Vagina (tissue), 2 donors: ENCODE measurements at places on chromosomes 13 and 19. TPM values are rescaled to one million over a fixed set of nuclear protein-coding genes. Genes with fewer than 3 reads are reported as not detected.

LCP1 gene
- total RNA-seq = 30.9 TPM

KASH5 gene
- not detected for total RNA-seq

ZNF583 gene
- 2.2 TPM for total RNA-seq

NTN5 gene
- total RNA-seq = 0.98 TPM

NMRK2 gene
- total RNA-seq = not detected

DNA sequence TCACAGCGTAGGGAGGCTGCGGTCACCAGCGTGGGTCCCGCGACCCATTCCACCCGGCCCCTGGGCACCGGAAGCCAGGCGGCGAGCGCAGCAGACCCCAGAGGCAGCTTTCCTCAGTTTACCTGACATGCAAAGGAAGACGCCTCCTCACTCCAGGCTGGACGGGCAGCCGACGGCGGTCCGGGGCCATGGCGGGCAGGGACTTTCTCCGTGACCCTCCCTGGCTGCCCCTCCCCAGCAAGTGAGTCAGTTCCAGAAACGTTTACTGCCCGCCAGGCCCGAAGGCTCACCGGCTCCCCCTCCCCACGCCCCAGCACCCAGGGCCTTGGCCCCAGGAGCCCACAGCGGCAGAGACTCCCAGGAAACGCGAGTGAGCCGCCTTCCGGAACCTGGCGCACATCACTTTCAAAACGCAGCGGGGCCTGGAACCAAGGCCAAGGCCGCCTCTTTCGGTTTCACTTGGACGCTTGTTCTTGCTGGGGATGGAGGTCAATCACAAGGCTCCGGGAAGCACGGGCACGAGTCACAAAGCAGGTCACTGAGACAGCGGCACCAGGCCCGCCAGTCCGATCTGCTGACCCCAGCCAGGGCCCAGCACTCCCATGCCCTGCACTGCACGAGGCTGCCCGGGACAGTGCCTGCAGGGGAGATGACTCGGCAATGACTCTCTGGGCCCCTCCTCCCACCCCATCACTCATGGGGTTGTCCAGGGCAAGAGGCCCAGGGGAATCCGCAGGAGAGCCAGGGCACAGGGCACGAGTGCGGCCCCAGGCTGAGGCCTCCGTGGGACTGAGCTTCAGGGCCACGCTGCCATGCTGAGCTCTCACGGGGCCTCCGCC lies 5.3 kb downstream of the SBNO2 start:
- no peak for DNase-seq

- DNase-seq = no peak
Observed at GRCh38 chr19:48968813-48969218, 3.7 kb downstream of the FTL start.

GRCh38 chr13:112441226-112441625 lies 65.1 kb downstream of the SPACA7 start:
- peak; percentile 90 for DNase-seq

- no peak for DNase-seq
Observed at GRCh38 chr13:28610996-28611395, 47.9 kb upstream of the POMP start.

GRCh38 chr19:1019980-1020867 lies 699 bp downstream of the TMEM259 start:
- DNase-seq = no peak

CDC42EP5 gene
- 33.4 TPM for total RNA-seq

DNA sequence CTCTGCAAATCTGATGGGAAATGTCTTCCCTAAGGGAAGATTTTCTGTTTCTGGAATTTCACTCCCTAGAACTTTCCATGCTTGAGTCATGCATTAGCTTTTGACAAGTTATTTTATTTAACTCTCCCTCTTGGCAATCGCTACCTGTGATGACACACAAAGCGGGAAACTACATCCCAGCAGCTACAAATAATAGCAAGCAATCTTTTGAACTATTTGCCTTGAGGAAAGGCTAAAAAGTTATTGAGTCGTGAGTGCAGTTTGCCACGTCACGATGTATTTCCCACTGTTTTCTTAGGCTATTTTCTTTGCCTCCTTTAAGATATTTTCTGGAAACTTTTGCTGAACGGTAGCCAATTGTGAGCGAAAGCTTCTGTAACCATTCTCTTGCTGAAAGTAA lies 353.3 kb upstream of the HTR2A start:
- DNase-seq = no peak

DNA sequence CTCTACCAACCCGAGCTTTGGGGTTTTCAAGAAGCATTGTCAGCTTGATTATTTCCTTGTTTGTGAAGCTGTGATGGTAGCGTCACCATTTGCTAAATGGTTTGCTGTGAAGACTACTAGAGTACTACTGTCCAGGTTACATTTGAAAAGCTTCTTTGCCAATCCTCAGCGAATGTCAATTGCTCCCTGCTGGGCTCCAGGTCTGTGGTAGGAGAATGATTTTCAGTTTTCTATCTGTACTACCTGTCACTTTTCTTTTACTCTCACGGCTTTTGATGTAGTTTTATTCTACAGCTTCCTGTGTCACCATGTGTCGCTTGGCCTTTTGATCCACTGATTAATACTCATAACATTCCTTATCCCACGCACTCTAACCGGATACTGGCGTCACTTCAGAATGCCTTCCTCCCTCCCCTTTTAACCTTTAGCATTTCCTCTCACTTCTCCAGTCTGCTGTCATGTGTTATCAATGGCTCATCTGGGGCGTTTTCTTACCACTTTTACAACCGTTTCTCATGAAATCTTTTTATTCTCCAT lies 7.5 kb upstream of the GPR183 start:
- no peak for DNase-seq

GRCh38 chr19:17944301-17944700 lies 11.5 kb downstream of the CCDC124 start:
- no peak for DNase-seq

VWA8 gene
- total RNA-seq = 33.4 TPM

DNA sequence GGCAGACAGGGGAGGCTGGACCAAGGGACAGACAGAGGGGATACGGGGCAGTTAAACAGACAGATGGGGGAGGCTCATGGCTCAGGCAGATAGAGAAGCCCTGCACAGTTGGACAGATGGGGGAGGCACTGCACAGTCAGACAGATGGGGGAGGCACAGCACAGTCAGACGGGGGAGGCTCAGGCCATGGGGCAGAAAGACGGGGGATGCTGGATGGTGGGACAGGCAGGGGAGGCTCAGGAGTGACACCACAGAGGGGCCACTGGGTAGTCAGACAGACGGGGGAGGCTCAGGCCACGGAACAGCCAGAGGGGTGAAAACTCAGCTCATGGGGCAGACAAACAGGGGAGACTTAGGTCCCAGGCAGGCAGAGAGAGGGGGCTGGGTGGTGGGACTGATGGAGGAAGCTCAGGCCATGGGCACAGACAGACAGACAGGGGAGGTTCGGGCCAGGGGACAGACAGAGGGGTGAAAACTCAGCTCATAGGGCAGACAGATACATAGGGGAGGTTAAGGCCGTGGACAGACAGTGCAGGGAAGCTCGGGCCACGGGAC lies 886 bp downstream of the MFSD12 start:
- no peak for DNase-seq

GRCh38 chr13:93875547-93875946 lies 603.9 kb downstream of the DCT start:
- DNase-seq = no peak

ASPDH gene
- not detected for total RNA-seq

DNA sequence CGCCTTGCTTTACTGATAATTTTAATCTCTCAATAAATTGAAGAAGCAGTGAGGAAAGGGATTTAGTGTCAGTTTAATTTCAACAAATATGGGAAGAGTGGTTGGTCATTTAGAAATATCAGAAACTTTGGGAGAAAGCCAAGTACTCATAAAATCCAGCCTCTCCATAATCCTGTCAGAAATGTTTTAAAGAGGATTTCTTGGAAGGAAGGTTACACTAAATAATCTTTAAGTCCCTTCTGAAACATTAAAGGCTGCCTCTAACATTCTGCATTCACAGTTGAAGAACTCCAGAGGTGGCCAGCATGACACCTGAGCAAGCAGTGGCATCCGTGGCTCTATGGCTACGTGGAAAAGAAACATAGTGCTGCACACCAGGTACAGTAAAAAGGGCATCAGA lies 378.5 kb downstream of the ENOX1 start:
- no peak for DNase-seq

SH2D3A gene
- total RNA-seq = 21.9 TPM

DNA sequence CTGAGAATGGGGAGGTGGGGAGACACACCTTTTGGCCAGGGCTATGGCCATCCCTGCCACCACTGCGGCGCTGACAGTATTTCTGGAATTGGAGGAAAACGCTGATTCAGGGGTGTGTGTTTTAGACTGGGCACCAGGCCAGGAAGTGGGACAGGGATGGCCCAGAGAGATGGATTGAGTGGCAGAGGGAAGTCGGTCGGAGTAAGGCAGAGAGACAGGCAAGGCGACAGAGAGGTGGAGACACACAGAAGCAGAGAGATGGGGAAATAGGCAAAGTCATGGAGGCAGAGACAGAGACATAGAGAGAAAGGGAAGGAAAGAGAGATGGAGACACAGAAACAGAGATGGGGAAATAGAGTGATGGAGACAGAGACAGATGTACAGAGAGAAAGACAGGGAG lies 4.1 kb upstream of the C19orf81 start:
- DNase-seq = no peak

METTL21C gene
- total RNA-seq = not detected

GRCh38 chr13:106186366-106187030 lies 349.0 kb downstream of the EFNB2 start:
- DNase-seq = no peak

DNA sequence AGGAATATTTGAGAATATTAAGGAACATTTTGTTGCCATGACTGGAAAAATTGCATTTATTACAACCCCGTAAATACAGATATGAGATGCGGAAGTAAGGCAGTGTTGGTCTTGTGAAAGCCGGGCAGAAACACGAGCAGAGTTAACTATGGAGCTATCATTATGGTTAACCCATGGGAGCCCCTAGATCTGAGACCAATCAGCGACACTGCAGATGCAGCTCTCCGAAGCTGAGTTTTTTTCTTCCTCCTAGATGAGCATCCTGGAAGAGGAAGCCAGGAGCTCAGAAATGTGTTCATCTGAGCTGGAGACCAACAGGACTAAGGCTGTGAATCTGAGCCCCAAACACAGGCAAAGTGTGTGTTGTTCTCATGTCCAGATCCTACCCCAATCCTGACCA lies 123.0 kb upstream of the KL start:
- no peak for DNase-seq

DNA sequence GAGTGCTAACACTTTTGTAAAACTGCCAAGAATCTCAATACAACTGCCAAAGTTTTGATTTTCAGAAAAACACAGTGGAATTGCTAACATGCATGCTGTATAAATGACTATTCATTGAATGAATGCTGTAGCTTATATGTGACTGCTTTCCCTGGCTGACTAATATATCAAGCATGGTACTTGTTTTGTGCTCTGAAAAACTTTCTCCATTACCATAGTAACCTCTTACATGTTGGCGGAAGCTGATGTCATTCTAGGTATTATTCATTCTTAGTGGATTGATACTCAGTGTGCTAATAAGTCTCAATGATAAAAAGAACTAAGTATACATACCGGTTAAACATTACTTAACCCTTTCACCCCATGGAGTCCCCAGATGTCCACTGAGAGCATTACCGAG lies 166.1 kb upstream of the MYO16 start:
- no peak for DNase-seq

GRCh38 chr19:15297416-15298224 lies 34.7 kb downstream of the BRD4 start:
- no peak for DNase-seq
